Muscle of back (tissue), 13 donors: ENCODE measurements at places on chromosomes 1 and 21.

DNA sequence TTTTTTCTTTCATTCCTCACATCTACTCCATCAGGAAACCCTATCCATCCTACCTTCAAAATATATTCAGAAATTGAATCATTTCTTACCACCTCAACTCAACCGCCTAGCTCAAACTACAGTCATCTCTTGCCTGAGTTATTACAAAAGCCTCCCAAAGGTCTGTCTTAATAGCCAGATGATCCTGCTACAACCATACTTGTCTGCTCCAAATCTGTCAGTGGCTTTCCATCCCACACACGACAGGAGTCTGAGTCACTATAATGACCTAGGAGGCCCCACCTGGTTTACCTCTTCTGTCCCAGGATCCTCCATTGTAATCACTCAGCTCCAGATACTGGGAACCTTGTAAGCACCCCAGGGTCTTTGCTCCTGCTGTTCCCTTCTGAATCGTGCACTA, 37.1 kb upstream of the IL12RB2 start:
- no peak for DNase-seq

DNA sequence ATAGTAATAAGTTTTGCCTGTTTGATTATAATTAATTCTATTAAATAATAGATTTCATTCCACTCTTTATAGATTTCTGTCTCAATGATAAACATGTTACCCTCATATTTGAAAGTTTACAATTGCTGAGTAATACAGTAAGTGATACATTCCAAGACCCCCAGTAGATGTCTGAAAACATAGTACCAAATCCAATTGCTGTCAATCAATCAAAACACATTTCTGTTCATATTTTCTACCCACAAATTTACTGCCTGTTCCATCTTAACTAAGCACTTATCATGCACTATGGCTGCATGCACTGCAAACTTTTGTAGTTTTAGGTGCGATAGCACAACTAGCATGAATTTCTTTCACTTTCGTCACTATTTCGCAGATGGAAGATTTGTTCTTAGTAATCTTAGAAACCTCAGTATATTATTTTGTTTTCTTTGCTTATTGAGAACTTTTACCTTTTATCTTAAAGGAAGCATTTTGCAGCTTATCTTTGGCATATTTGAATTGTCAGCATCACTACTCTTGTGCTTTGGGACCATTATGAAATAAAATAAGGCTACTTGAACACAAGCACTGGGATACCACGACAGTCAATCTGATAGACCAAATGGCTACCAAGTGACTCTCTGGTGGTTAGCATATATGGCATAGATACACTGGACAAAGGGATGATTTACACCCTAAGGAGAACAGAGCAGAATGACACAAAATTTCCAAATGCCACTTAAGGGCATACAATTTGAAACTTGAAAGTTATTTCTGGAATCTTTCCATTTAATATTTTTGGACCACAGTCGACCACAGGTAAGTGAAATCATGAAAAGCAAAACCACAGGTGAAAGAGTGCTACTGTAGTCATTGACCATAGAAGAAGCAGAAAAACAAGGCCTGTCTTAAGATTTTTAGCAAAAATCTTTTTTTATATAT, 67.6 kb downstream of the RGS13 start:
- no peak for DNase-seq

GRCh38 chr1:158728510-158729225, 8.1 kb upstream of the OR6K3 start:
- no peak for DNase-seq

DNA sequence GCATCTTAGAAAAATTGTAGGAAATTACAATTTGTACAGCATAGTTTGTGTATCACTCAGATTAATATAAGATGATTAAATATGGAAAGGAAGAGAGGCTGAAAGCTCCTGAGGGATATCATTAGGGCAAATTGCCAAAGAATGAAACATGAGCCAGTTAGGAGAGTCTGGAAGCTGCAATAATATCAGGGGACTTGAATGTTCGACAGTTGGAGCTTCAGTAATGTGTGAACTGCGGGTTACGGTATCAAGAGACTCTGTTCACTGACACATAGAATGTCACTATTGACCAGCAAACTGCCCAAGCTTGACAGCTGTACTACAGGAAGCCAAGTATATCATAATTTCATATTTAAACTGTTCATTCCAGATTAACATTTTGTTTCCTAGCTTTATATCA, 157.2 kb downstream of the DENND1B start:
- peak; percentile 28 for DNase-seq

- DNase-seq: no peak
Measured at GRCh38 chr1:113949007-113949406, 19.9 kb downstream of the HIPK1 start.

GRCh38 chr1:20730690-20731056, 1.8 kb downstream of the SH2D5 start:
- DNase-seq: no peak

DNA sequence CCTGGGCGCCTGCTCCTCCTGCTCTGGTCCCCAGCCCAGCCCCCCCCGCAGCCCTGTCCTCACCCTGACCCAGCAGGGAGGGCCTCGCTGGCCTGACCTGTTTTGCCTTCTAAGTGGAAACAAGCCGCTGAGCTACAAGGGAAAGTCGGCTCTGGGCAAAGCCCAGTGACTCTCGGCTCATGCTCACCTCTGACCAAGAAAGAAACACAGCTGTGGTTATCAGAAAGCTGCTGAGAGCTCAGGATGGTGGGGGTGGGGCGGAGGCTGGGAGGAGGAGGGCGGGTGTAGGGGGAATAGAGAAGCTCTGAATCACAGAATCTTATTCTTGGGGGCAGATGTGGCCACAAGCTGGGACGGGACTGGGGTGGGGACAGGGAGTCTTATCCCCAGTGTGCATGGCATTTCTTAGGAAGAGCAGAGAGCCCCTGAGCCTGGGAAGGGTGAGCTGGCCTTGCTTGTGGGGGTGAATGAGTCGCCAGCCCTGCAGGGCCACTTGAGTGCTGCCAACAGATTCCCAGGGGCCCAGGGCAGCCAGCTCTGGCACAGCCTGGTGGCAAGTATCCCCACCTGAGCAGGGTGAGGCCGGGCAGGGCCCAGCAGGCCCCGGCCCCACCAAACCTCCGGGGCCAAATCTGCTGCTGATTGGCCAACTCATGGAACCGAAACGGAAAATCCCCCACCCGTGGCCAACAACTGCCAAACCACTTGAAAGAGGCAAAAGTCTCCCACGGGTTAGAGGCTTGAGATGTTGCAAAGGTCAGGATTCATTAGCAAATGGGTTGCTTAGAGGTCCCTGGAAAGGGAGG, 120.6 kb downstream of the SPSB1 start:
- peak; percentile 90 for DNase-seq
